ENCODE measurements at places on chromosomes 3 and 15.

GRCh38 chr3:4943549-4943948, 35.7 kb upstream of the BHLHE40 start:
- no peak for DNase-seq

DNA sequence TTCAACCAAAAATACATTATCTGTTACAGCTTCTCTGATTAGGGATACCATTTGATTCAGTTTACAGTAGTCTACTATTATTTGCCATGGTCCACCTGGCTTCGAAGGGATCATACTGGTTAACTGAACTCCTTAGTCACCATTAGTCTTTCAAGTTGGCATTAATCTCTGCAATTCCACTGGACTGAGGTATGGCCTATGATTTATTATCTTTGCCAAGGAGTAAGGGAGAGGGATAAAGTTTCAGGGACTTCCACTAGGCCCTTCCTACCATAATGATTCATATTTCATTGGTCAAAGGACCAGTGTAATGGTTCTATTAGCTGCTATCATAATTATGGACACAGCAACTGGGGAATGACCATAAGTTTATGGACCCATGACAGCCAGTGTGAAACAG, 7.3 kb upstream of the CMSS1 start:
- DNase-seq = no peak

GRCh38 chr3:78562328-78562727, 1205.5 kb downstream of the ROBO1 start:
- no peak for DNase-seq

GRCh38 chr3:138012526-138012925, 2.6 kb downstream of the CLDN18 start:
- DNase-seq = no peak

DNA sequence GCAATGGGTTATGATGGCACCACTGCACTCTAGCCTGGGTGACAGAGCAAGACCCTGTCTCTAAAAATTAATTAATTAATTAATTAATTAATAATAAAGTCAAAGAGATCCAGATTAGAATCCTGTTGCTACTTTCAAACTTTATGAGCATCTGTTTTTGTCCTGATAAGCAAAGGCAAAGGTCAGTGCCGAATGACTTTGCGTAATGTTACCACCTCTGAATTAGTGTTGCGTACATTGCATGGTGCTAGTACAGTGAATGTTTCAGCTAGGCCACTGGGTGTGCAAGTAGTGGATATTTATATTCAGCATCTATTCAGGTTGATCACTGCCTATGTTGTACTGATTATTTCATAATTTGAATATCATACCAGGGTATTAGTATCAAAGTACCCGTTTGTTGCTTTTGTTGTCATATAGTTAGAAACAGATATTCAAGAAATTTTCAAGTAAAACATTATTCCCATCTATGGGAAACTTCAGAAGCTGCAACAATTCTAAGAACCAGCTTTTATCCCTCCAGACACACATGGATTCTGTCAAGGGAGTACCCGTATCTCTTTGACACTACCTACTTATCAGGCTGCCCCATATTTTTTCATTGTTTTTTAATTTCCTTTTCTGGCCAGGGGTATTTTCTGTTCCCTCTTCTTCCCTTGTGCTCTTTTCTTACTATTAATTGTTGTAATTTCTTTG, 127.1 kb upstream of the GRM7 start:
- DNase-seq = no peak

DNA sequence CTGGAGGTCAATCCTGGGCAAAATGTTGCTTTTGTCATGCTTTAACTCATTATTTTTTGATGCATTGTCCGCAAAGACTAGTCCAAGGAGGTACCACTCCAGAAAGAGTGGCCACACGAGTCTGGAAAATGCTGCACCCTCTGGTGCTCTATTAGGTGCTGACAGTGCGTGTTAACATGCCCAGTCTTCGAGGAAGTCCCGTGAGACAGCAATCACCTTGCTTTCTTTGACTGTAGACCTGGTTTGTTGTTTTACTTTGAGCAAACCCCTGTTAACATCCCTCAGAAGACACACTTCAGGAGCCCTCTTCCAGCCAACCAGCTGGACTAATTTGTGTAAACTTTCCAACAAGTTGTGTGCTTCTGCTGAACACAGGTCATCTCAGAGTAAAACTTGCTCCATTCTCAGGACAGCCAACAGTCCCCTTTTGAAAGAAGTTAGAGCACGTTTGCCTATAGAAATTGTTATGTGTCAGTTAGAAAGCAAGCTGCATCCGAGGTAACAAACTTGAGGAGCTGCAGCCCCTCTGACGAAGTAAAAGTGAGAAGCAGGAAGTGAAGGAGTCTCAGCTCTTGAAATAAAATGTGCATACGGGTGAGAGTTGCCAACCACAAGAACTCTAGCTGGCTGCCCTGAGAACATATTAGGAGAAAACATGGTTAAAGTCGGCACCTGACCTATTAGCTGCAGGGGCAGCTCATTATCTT, 205.0 kb downstream of the LPP start:
- peak; percentile 26 for DNase-seq

DNA sequence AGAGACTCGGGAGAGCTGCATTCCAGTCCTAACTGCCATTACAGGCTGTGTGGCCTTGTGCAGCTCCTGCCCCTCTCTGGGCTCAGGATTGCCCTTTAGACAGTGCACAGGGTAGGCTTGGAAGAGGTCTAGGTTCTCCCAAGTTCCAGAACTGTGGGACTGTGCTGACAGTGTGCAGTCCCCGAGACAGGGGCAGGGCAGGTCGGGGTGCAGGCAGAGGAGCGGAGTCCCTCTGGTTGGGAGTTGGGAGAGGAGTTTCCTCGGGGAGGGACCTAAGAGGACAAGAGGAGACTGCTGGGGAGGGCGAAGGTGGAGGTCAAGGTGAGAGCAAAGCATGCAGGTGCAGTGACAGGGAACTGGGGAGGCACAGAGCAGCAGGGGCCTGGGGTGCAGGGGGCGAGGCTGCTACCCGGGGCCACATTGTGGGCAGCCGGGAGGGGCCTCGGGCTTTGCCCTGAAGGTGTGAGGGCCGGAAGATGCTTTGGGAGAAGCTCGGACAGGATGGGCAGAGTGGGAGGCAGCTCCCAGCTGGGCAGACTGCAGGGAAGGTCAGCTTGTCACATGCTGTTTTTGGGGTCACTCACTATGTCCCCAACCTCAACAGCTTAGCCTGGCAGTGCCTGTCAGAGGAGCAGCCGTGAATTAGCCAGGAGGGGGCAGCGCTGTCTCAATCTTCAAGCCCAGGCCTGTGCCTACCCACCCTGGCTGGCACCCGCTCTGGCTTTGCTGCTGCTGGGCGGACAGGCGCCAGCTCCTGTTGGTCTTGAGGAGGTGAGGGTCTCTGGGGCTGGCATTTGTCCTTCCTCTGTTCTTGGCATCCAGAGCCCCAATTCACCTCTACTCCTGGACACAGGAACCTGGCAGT, 15.4 kb upstream of the CSPG4 start:
- DNase-seq = peak; percentile 67

DNA sequence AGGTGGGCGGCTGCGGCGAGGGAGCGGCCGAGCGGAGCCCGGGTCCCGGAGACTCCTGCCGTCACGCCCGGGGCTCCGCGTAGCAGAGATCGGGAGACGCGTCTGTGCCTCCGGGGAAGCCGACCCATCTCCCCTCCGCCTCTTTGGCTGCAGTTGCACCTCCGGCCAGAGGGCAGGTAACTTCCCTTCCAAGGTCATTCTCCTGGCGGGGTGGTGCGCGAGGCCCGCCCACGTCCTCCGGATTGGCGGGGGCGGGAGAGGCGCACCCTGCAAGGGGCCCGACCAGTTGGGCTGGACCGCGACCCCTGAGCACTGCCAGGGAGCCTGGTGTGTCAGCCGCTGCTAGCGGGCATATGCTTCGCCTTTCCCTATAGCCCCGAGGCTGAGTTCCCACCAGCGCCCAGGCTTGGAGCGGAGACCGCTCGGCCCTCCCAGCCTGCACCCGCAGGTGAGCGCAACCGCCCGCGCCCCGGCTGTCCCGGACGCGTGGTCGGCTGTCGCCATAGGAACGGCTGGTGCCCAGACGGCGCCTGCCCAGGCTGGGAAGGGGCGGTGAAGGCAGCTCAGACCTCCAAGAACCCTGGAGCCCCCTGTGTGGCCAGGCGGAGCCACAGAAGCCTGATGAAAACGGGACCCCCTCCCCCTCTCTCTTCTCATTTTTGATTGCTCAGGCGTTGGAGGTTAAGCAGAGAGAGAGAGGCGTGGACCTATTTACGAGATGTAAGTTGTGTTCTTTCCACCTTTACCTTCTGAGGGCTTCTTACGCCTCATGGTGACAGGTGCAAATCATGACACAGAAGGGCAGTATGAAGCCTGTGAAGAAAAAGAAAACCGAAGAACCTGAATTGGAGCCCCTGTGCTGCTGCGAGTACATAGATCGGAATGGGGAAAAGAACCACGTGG, 453 bp downstream of the ZDHHC23 start:
- DNase-seq = peak; percentile 27

- no peak for DNase-seq
Observed at GRCh38 chr3:156472150-156472549, 82.8 kb downstream of the SSR3 start.

- no peak for DNase-seq
Observed at GRCh38 chr15:69457304-69458280, 5.0 kb downstream of the RPLP1 start.

- DNase-seq = no peak
Observed at GRCh38 chr3:17079933-17080332, 195.2 kb downstream of the PLCL2 start.

- no peak for DNase-seq
Observed at GRCh38 chr15:71761649-71762048, 48.7 kb upstream of the NR2E3 start.
